ENCODE measurements at places on chromosomes 6 and 20.

- DNase-seq: no peak
Measured at GRCh38 chr6:42387336-42387735, 64.4 kb downstream of the TRERF1 start.

DNA sequence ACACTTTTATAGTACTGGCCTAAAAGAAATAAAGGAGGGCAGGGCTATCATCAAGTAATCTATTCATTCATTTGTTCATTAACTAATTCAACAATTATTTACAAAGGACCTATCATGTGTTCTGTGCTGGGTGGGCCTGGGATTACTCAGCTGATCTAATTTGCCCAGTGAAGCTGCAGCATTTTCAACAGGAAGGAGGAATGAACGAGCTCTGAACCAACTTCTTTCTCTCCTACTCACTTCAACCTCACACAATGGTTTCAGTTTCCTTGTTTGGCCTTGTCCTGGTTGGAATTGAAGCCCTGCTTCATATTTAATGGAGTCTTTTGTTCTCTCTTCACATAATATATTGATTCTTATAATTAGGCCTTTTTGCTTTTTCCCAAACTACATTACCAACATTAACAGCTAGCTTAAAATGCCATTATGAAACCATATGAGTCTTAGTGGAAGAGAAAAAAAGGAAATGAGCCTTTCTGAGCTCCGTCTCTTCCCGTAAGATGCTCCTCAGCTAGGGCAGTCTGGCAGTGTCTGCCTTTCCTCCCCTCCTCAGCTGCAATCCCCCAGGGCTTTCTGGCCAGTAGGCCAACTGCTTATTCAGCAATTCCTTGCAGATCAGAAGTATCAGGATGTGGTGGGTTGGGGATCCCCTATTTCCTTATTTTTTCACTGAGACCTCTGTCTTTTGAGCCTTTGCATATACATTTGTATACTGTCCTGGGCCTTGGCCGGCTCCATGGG is 79.4 kb upstream of the NRN1 start:
- no peak for DNase-seq

DNA sequence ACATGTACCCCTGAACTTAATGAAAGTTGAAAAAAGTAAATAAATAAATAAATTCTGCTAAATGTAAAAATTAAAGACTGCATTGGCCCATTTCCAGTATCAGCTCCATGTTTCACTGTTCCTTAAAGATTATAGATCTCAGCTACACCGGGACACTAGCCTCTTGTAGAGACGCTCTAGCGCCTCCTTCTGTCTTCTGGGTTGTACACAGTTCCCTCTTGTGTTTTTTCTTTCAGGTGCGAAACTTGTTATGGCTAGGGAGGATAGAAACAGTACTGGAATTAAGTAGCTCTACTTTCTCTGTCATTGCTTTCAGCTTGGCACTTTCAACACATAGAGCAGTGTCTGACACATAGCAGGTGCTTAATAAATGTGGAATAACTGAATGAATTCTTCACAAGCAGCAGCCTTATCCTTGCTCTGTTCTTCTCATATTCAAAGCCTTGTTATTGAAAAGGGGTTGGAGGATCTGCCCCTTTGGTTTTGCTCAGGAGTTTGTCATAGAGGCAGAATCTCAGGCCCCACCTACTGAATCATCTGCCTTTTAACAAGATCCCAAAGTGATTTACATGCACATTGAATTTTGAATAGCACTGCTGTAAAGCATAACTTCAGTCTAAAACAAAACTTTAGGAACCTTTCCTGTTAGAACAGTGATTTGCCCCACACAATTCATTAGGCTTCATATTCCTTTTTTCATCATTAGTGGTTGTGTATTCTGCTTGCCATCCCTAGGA is 92.3 kb downstream of the FIG4 start:
- no peak for DNase-seq

- DNase-seq: peak; percentile 18
Measured at GRCh38 chr6:138692978-138693909, 80.3 kb upstream of the CCDC28A start.

DNA sequence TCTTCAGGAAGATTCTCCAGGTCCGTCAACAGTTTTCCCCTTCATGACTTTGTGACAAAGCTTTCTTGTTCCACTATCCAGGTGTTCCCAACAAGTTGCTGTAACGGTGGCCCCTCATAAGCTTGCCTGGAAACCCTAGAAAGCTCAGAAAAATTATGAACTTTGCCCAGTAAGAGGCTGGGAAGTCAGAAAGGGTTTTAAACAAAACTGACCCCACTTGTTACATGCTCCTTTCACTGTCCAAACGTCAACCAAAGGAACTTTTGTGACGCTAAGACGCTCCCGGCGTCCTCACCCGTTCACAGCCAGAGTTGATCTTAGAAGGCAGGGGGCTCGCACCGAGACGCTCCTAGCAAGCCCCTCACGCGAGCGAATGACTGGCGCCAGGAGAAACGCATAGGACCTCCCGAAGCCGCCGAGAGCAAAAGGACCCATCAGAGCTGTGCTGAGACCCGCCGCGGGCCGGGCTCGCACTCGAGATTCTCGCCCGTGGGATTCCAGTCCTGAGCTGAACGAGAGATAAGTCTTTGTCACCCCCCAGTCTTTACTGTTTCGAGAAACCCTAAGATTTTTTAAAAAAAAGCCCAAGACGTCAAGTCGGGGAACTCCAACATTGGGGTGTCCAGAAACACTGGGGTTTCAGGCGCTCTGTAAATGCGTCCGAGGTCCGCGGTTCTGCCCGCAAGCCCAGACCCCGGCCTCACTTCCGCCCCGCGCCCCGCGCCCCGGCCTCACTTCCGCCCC is 544 bp upstream of the ACAT2 start:
- no peak for DNase-seq

DNA sequence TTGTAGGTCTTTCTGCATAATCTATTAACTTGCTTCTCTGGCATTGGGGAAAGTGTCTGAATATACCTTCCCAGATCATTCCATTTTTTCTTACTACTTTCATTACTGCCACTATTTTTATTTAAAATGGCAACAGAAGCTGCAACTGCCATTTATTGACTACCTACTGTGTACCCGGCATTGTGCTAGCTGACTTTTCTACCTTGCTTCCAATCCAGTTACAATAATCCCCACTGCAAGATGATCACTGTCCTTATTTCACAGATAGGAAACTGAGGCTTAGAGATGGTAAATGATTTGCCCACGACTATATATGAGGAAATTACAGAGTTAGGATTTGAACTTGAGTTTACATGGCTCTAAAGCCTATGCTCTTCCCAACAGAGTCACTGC is 129.0 kb downstream of the MAP3K7 start:
- no peak for DNase-seq

GRCh38 chr20:50191544-50192363 is 1.1 kb downstream of the CEBPB start:
- DNase-seq: peak; percentile 36

GRCh38 chr20:1566701-1567100 is 9.2 kb upstream of the SIRPD start:
- DNase-seq: no peak

DNA sequence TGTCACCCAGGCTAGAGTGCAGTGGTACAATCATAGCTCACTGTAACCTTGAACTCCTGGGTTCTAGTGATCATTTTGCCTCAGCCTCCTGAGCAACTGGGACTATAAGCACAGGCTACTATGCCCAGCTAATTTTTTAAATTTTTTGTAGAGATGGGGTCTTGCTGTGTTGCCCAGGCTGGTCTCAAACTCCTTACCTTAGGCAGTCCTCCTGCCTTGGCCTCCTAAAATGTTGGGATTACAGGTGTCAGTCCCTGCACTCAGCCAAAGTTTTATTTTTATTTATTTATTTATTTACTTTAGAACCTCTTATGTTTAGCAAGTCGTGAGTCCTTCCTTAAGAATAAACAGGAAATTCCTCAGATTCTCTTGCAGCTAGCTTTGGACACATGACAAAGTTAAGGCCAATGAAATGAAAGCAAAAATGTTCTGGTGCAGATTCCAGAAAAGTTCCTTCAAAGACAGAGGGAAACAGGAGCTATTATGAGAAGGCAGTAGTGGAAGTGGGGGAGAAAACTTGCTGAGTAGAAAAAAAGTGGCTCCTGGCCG is 19.1 kb downstream of the PIM1 start:
- no peak for DNase-seq

DNA sequence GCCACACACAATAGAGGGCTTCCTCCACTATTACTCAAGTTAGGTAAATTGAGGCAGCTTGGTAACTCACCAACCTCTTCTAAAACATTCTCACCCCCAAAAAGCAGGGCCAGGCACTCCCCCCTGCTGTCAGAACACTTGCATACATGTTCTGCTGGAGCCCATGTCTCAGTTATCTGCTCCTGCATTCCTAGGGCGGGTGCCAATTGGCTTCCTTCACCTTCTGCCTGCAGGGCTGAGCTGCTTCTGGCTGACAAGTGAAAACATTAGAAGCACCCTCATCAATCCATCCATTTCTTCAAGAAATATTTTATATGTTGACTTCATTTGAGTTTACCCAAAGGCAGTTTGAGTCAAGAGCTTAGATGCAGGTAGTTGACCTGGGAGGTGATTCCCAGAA is 4.5 kb upstream of the ENTPD6 start:
- DNase-seq: no peak

GRCh38 chr6:108752733-108753590 is 95.3 kb upstream of the ARMC2 start:
- DNase-seq: no peak

DNA sequence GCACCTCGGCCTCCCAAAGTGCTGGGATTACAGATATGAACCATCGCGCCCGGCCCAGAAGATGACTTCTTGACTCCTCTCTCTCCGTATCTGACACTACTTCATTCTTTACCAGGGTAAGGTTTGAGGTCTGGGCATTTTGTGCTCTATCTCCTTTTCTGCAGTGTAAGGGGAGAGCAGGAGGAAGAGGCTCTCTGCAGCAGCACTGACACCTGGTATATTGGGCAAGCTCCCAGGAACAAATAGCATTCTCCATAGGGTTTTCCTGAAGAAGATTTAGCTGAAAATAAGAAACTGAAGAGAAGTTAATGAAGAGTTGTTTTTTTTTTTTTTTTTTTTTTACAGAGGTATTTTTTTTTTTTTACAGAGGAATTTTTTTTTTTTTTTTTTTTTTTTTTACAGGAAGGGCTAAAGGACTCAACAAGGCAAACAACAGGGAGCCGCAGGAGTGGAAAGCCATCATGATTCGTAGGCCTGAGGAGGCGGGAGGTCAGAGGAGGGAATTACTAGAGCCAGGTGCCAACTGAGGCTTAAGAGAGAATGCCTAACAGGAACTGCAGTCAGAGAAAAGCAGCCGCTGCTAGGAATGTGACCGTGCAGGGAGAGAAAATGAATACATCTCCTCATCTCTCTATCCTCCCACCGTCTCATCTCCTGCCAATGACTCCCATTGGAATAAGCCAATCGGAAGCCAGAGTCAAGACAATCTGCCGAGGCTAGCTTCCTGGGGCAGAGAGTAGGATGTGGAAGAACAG is 34.7 kb upstream of the ADGRF4 start:
- DNase-seq: no peak

- DNase-seq: peak; percentile 3
Measured at GRCh38 chr20:62164879-62165761, 17.7 kb upstream of the MTG2 start.

GRCh38 chr6:26141378-26141904 is 54.2 kb downstream of the HFE start:
- no peak for DNase-seq

- DNase-seq: no peak
Measured at GRCh38 chr6:105276374-105276773, 96.6 kb upstream of the POPDC3 start.

DNA sequence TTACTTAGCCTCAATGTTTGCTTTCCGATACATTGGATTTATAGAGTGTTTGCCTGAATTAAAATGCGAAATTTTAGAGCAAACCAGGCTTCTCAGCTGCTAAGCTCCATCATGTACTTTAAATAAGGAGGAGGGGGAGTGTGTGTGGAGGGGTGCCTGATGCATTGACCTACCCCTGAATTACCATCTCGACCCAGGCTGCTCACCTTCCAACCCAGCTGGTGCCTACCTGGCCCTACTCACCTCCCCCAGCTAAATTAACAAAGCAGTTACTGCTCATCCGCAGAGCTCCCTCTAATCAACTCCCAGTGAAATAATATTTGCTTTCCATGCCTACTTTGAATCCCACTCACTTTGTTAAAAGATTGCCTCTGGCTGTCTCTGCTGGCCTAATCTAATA is 544.5 kb downstream of the MAFB start:
- no peak for DNase-seq

- no peak for DNase-seq
Measured at GRCh38 chr6:36677059-36677749, 1.3 kb upstream of the CDKN1A start.

- DNase-seq: no peak
Measured at GRCh38 chr6:20717743-20718142, 183.5 kb downstream of the CDKAL1 start.

GRCh38 chr6:132961610-132962009 is 147.2 kb downstream of the RPS12 start:
- DNase-seq: no peak

GRCh38 chr6:152091201-152091600 is 283.7 kb downstream of the ESR1 start:
- no peak for DNase-seq

- no peak for DNase-seq
Measured at GRCh38 chr20:46114449-46114848, 3.7 kb upstream of the CD40 start.

- DNase-seq: no peak
Measured at GRCh38 chr6:45722876-45723275, 292.8 kb downstream of the CLIC5 start.

GRCh38 chr6:63395381-63395780 is 75.6 kb upstream of the LGSN start:
- no peak for DNase-seq

DNA sequence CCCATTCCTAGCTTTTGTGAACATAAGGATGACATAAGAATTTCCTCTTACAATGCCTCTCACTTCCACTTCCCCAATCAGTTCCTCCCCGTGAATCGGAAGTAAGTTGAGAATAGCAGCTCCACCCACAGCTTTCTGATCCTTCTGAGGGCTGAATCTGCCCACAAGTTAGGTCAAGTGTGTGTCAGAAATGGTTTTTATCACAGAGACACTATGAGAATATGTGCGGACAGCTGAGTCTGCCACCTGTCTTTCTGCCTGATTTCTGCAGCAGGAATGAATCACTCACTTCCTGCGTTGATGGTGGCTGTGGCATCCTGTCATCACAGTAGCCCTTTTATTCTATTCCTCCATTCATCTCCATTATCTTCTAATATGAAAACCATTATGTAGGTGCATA is 70.2 kb downstream of the RIN2 start:
- no peak for DNase-seq

Measured in T-helper 17 cell (primary cell).